ENCODE measurements at places on chromosomes 5 and 9.

- no peak for DNase-seq
Observed at GRCh38 chr9:85995599-85995998, 54.7 kb downstream of the NAA35 start.

- DNase-seq: no peak
Observed at GRCh38 chr5:62647241-62647640, 68.6 kb downstream of the LRRC70 start.

GRCh38 chr5:149288436-149288835 is 16.8 kb downstream of the AFAP1L1 start:
- no peak for DNase-seq

DNA sequence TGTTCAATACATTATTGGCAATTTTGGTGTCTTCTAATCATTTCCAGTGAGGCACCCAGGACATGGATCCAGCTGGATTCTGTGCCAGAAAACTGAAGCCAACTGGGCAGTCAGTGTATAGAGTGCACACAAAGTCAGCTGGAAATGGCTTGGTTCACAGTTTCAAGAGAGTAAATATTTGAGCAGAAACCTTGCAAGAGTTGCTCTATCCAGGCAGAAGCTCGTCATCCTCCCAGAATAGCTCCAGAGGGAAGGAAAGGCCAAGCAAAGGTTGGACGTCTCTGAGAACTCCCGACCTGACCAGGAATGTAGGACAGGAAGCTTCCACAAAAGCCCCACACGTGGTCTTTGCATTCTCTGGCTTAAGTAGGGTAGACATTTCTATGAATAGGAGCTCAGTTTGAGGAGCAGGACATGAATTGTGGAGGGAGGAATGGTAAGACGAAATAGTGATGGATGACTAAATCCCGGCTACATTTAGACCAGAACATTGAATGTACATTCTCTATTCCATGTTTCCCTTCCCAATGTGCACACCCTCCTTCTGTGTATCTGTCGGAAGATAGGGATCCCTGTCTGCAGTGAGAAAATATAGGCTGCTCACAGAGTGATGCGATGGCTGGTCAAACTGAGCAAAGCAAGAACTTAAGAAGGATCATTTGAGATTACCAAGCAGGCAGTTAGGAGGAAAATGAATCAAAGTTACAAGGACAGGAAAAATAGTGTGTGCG is 72.7 kb upstream of the FCN2 start:
- no peak for DNase-seq

GRCh38 chr9:101893661-101894646 is 155.5 kb upstream of the GRIN3A start:
- DNase-seq: no peak

DNA sequence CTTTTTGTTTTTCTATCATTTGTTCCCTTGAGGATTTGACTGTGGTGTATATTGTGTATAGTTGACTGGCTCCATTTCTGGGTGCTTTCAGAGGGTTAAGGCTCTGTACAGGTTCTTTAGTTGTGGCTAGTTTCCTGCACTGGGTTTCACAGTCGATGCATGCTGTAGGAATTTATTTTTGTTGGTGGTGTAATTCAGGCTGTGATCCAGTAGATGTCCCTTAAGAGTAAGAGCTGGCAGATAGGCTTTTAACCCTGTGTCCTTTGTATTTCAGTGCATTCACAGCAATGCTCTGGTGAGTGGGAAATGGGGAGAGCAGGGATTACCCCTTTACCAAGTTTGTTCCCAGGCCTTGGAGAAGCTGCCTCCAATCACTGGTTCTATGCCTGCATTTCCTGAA is 112.9 kb downstream of the SPATA31D1 start:
- DNase-seq: no peak

DNA sequence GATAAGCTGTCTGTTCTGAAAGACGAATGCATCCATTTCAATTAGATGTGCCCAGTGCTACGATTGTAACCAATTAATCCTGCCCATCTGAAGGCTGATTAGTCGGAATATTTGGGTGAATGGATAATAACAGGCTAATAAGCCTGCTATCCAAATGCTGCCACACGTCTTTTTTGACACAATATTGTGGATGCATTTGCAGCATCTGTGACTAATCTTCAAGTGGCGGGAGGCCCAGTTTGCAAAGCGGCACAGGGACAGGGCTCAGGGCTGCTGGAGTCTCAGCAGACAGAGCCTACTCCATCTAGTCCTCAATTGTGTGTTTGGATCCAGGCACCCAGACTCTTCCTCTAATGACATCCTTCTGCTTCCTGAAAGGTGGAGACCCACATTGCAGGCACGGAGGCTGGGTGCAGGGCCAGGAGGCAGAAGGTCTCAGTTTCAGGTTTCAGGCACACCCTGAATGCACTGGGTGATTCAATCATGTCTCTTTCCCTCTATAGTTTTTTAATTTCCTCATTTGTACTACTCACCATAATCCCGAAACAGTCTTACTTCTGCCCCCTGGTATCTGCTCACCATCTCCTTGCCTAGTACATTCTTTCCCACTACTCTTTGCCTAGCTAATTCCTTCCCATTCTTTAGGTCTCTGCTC is 169.6 kb downstream of the ASTN2 start:
- no peak for DNase-seq

- no peak for DNase-seq
Observed at GRCh38 chr9:36837431-36838405, 196.3 kb downstream of the PAX5 start.

DNA sequence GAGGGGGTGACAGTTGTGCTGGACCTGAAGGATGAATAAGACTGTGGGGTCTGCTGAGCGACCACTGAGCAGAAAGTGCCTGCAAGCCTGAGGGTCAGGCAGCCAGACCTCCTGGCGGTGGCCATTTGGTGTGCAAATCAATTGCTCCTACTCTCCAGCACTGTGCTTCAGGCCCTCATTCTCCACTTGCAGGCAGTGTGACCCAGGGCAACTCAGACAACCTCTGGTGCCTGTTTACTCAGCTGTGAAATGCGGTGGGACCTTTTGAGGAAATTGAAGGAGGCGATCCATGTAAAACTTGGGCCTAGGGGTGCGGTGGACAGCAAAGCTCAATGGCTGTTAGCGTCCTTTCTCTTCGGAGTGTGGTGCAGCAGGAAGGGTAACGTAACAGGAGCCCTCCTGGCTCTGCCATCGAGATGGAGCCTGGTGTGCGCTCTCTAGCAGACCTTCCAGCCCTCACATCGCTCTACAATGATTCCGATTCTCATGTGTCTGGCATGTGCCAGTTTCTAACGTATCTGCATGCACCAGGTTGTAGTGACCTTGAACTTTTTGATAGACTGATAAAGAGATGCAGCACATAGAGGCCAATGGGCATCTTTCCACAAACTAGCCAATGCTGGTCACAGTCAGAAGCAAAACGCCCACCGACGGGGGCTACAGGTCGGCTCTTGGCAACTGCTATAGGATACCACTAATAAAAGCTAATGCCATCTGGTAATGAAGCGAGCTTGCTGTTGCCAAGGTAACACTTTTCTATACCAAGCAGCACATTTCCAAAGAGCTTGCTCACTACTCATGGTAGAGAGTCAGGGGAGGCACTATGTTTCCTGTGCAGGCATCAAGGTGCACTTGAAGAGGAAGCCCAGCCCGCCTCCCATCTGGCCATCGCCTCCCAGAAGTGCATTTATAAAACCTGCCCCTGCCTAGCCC is 159.7 kb upstream of the RAPGEF1 start:
- no peak for DNase-seq

GRCh38 chr5:14177634-14178033 is 34.5 kb downstream of the TRIO start:
- DNase-seq: no peak

DNA sequence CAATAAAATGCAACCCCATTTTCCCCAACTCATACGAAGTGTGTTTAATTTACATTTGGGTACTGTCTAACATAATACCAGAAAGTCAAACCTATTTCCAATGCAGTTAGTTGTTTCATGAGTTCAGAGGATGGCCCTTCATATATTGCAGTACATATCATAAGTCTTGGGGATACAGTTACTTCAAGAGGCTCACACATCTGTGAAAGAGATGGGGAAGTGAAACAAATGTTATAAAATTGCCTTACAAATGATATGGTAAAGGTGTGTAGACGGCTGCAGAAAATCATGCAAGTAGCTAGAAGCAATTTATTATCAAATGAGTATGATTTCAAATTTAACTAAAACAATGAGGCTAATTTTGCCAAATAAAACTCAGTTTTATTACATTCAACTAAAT is 219.0 kb upstream of the CDH12 start:
- DNase-seq: no peak

GRCh38 chr9:137070906-137071275 is 534 bp upstream of the SAPCD2 start:
- no peak for DNase-seq

DNA sequence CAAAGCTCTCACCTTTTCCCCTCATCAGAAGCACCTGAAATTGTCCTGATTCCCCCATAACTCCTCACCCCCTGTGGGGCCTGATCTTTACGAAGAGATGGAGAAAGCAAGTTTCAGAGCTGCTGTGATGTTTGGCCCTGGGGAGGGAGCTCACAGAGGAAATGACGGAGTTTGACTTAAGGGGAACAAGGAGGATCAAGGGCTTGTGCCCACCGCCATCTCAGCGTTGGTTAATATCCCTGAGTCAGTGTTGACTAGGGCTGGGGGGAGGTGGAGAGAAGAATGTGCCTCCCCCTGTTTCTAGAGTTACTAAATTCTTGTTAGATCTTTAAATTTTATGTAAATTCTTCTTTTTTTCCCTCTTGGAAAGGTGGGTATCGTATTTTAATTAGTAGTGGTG is 27.8 kb downstream of the FGF18 start:
- no peak for DNase-seq

- no peak for DNase-seq
Observed at GRCh38 chr9:127075624-127076372, 46.6 kb downstream of the ANGPTL2 start.

DNA sequence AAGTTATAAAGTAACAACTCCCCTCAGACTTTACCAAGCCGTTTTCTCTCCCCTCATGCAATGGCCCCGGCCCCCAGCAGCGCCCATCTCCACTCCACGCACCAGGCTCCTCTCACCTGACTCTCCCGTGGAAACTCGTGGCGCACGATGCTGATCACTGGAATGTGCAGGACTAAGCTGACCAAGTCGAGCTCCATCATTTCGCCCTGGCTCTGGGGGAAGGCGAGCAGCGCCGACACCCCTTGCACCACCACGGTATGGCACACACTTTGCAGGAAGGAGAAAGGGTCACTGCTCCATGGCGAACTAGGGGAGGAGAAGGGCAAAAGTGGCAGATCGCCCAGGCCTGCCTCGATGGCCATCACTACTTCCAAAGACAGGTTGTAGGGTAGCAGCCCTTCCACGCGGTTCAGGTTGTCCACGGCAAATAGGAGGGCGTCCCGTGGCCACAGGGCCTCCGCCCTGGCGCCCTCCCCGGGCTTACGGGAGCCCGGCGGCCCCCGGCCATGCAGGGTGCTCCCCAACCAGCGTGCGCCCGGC is 1.2 kb downstream of the GRIN3A start:
- DNase-seq: no peak

GRCh38 chr9:136628268-136628667 is 34.4 kb upstream of the EGFL7 start:
- no peak for DNase-seq

DNA sequence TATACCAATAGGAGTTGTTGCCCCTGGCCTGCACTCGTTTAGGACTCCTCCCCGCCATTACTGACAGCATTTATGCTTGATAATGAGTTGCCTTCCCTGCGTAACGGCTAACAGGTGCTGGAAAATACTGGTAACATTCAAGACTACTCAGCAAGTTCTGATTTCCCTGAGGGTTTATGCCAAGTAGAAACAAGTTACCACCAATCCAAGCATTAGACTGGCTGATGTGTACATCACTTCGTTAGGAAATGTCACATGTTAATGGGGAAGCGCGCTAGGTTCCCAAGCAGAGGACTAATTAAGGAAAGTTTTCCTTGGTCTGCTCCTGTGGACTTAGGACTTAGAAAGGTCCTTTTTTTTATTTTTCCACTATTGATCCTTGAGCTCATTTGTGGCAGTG is 302.1 kb downstream of the EFNA5 start:
- DNase-seq: no peak

- DNase-seq: no peak
Observed at GRCh38 chr5:127666043-127666716, 17.3 kb downstream of the CTXN3 start.

- no peak for DNase-seq
Observed at GRCh38 chr9:83355729-83356151, 182.5 kb downstream of the FRMD3 start.

DNA sequence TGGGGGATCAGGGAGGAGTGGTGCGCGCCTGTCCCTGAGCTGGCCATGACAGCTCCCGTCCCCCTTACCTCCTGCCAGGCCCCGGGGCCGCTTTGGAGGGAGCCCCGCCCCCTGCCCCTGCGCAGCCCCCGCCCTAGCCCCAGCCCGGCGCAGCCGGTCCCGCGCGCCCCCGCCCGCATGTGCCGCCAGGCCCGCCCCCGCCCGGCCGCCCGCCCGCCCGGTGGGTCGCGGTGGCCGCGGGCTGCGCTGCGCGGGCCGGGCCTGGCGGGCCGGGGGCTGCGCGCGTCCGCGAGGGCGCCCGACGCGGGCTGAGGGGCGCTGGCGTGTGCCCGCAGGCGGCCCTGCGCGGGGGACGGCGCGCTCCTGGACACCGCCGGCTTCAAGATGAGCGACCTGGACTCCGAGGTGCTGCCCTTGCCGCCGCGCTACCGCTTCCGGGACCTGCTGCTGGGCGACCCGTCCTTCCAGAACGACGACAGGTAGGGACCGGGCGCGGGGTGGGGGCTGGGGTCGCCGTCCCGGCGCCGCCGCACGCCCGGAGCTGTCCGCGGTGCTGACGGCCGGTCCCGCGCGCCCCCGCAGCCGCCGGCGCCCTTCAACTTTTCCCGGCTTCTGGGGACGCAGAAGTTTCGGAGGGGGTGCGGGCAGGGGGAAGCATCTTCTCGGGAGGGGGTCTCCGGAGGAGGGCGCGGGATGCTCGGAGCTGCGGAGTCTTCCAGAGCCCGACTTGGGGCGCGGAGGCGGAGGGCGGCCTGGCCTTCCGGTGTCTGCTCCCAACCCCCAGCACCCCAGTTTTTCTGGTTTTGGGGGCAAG is 12.5 kb downstream of the KCNT1 start:
- no peak for DNase-seq

DNA sequence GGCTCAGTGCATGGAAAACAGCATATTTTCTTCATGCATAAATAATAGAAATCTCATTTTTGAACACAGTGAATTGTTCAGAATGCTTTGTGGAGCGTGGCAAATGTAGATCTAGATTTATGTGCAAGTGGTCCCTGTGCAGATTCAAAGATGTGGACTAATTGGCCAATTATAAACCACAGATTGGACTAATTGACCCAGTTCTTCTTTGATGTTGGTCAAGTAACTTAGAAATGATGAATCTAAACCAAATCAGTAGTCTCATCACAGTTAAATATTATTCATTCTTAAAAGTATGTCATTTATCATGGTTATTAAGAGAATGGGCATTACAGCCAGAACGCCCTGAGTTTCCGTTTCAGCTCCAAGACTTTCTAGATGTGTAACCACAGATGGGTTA is 11.7 kb upstream of the PDE4D start:
- no peak for DNase-seq

DNA sequence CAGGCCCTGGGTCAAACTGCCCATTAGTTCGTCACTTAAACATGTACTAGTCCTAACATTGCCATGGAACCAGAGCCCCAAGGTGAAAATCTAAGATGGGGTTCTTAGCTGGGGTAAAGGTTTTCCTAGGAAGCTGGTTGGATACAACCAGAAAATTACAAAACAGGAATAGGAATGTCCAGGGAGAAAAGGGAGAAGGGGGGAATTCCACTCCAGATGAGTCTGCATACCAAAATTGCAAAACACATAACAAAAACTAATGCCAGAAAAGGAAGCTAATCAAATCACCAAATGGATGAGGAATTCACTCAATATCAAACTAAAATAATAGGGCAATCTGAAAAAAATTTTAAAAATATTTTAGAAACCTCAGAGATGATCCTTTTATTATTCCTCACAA is 396.2 kb downstream of the EFNA5 start:
- DNase-seq: no peak

- DNase-seq: no peak
Observed at GRCh38 chr5:22258139-22258538, 595.0 kb downstream of the CDH12 start.
